H1 (cell line): ENCODE measurements at places on chromosomes 3 and 15.
A peak's percentile ranks its signal among the peaks of the same experiment; 100 is the strongest.

- no peaks in the 10 kb centered on the region for H3K27me3 ChIP-seq
- DNase-seq = no peak
- H3K27ac ChIP-seq = no peak overlapping the region
- H3K4me3 ChIP-seq = no peak overlapping the region
- no peaks in the 10 kb centered on the region for H3K4me1 ChIP-seq
Observed at GRCh38 chr15:35167675-35168074, 82.6 kb upstream of the NANOGP8 start.

DNA sequence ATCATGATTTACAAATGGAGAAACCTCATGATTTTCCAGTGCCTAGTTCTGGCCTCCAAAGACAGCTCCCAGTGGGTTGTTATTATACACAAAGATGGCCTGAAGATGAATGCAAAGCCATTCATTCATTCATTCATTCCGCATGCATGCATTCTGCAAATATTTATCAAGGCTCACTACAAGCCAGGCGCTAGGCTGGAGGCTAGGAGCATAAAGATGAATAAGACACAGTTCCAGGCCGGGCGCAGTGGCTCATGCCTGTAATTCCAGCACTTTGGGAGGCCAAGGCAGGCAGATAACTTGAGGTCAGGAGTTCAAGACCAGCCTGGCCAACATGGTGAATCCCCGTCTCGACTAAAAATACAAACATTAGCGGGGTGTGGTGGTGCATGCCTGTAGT is 2.4 kb upstream of the PSMD2 start:
- H3K27ac ChIP-seq = no peak overlapping the region
- no peaks in the 10 kb centered on the region for H3K27me3 ChIP-seq
- no peaks in the 10 kb centered on the region; the same call in 1 of the 2 replicates for H3K4me1 ChIP-seq
- H3K4me3 ChIP-seq = no peak overlapping the region
- DNase-seq = no peak
- peaks cover 13% of the 10 kb centered on the region for H3K36me3 ChIP-seq

DNA sequence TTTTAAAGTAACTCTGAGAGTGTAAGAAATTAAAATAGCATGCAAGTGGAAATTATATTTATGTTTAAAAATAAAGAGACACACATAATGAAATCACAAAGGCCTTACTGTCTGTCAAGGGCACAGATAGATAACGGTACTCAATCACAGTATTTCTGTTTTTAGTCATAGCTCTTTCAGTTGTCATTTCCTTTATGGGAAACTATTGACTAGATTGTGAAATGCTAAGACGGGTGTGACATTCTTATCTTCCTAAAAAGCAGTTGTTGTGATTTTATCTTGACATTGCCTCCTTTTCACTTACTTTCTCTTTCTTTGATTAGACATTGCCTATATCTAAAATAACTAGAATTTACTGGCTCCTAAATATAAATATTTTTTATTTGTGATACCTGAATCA is 100.1 kb upstream of the PLSCR5 start:
- no peak for DNase-seq
- no peak overlapping the region for H3K4me3 ChIP-seq
- H3K36me3 ChIP-seq = no peaks in the 10 kb centered on the region
- no peaks in the 10 kb centered on the region for H3K27me3 ChIP-seq
- H3K4me1 ChIP-seq = no peaks in the 10 kb centered on the region
- no peak overlapping the region for H3K27ac ChIP-seq

DNA sequence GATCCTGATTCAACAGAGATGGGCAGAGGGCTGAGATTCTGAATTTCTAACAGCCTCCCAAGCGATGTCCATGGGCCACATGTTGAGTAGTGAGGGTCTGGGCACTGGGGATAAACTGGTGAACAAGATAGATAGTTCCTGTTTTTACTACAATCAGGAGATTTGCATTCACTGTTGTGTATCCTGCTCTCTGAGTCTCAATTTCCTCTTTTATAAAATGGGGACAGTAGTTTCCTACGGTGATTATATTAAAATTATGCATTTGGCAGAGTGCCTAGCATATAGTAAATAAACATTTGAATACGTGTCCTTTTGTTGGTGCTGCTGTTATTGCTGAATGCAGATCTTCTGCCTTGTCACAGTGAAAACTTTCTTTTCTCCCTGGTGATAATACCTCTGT is 102.5 kb downstream of the MYH15 start:
- H3K36me3 ChIP-seq = no peaks in the 10 kb centered on the region
- no peak for DNase-seq
- H3K4me3 ChIP-seq = no peak overlapping the region
- H3K27me3 ChIP-seq = no peaks in the 10 kb centered on the region
- H3K27ac ChIP-seq = no peak overlapping the region
- H3K4me1 ChIP-seq = no peaks in the 10 kb centered on the region

DNA sequence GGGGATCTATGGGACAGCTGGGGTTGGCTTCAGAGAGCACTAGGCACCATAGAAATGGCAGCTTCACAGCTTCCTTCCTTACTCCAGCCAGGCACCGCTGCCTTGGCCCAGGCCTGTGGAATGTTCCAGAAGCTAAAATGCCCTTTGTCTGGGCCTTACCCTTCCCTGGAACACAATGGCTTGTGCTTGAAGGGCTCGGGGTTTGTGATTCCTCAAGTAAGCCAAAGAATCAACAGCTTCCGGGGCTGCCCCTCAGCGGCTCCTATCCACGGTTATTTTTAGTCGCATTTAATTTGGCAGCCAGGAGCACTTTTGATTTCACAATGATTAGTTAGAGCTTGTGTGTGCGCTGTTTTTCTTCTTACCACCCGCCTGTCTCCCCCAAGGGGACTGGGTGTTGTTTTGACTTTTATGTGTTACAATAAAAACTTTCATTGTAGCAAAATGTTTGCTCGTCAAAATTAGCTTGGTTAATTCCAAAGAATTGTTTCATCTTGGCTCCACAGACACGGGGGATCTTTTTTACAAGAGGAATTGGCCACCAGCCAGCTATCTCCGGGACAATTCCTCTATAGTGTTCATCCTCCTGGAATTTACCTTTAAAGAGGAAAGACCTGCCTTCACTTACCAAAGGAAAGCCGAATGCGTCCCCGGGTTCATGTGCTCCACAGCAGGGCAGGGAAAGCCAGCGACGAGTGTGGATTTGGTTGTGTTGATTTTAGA is 73.8 kb downstream of the TLE3 start:
- no peaks in the 10 kb centered on the region for H3K27me3 ChIP-seq
- no peak for DNase-seq
- H3K27ac ChIP-seq = no peak overlapping the region

- H3K4me1 ChIP-seq = no peaks in the 10 kb centered on the region
- no peak overlapping the region for H3K4me3 ChIP-seq
- no peaks in the 10 kb centered on the region for H3K36me3 ChIP-seq
Observed at GRCh38 chr15:53549697-53550305, 209.7 kb downstream of the WDR72 start.

DNA sequence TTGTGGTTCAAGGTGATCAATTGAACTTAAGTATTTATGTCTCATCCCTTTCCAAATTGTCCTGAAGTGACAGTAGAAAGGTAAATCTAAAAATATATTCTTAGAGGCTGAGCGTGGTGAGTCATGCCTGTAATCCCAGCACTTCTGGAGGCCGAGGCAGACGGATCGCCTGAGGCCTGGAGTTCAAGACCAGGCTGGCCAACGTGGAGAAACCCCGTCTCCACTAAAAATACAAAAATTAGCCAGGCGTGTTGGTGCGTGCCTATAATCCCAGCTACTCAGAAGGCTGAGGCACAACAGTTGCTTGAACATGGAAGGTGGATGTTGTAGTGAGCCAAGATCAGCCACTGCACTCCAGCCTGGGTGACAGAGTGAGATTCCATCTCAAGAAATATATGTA is 226.6 kb downstream of the DPH6 start:
- H3K4me1 ChIP-seq = no peaks in the 10 kb centered on the region
- no peaks in the 10 kb centered on the region for H3K27me3 ChIP-seq
- DNase-seq = no peak
- H3K36me3 ChIP-seq = no peaks in the 10 kb centered on the region
- H3K27ac ChIP-seq = no peak overlapping the region

DNA sequence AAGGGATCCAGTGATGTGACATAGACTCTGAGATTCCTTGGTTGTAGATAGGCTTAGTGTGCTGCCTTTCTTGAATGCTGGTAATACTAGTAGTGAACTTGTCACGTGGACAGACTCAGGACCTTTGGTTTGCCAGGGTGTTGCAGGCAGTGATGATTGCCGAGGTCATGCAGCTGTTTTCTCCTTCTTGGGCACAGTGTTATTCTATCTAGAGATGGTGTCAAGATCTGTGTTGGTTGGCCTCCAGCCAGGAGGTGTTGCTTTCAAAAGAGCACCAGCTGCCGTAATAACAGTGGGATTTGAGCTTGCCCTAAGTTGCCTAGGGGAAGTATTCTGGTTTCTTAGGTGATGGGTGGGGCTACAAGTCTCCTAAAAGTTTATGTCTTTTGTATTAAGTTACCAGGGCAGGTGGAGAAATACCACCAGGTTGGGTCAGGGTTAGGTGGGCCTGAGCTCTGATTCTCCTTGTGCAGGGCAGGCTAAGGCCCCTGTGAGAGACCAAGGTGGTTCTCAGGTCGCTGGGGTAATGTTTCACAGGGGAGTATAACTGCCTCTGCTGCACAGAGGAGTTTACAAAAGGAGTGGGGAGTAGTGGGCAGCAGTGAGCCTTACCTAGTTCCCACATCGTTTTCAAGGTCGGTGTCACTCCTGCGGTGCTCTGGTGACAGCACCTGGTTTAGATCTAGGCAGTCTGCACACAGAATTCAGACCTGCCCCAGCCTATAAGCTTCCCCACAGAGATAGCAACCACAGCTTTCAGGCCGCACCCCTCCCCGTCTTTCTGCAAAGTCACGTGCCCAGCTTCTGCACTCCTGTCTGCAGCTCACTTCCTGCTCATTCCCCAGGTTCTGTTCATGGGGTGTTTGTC is 350.3 kb downstream of the DOCK3 start:
- no peaks in the 10 kb centered on the region for H3K27me3 ChIP-seq
- peaks cover 3% of the 10 kb centered on the region; the same call in 1 of the 2 replicates for H3K4me1 ChIP-seq
- H3K4me3 ChIP-seq = no peak overlapping the region
- no peaks in the 10 kb centered on the region for H3K36me3 ChIP-seq
- no peak overlapping the region for H3K27ac ChIP-seq
- no peak for DNase-seq

GRCh38 chr3:129117134-129117533 is 4.5 kb downstream of the RAB43 start:
- no peak overlapping the region for H3K4me3 ChIP-seq
- DNase-seq = no peak
- no peak overlapping the region for H3K27ac ChIP-seq
- H3K27me3 ChIP-seq = no peaks in the 10 kb centered on the region
- peaks cover 25% of the 10 kb centered on the region for H3K4me1 ChIP-seq

DNA sequence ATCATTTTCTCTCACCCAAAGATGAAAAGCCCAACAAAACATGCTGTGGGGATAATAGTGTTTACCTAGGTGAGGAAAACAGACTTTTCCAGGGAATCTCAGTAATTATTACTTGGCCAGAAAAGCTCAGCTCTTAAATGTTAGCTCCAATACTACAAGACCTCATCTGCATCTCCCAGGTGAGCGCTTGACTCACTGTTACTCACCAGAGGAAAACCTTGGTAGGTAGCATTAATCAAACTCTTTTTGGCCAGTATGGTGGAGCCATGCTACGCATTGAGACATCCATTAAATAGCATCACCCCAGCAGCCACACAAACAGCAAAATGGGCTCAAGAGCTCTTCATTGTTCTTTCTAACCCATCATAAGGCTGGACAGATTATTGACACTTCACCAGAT is 99.0 kb downstream of the TIGIT start:
- H3K4me3 ChIP-seq = no peak overlapping the region
- H3K36me3 ChIP-seq = no peaks in the 10 kb centered on the region
- H3K4me1 ChIP-seq = no peaks in the 10 kb centered on the region
- DNase-seq = no peak
- H3K27ac ChIP-seq = no peak overlapping the region
- no peaks in the 10 kb centered on the region for H3K27me3 ChIP-seq

GRCh38 chr15:29711531-29711930 is 110.7 kb downstream of the TJP1 start:
- H3K4me3 ChIP-seq = no peak overlapping the region
- no peak overlapping the region for H3K27ac ChIP-seq
- H3K27me3 ChIP-seq = no peaks in the 10 kb centered on the region
- DNase-seq = no peak

DNA sequence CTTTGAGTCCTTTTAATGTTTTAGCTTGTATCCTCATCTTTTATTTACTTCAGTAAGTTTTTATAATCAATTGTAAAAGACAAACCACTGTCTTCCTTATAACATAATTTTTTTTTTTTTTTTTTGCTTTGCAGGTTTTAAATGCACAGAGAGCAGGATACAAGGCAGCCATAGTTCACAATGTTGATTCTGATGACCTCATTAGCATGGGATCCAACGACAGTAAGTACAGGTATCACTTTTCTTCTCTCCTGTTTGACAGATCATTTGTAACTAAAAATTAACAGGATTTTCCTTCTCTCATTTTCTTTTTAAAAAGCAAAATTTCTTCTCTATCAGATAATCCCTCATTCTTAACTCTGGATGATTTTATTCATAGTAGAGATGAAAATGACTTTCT is 75.4 kb downstream of the PFN2 start:
- H3K27ac ChIP-seq = no peak overlapping the region
- H3K4me3 ChIP-seq = no peak overlapping the region
- DNase-seq = no peak
- H3K27me3 ChIP-seq = no peaks in the 10 kb centered on the region

GRCh38 chr3:85652360-85652759 is 693.6 kb downstream of the CADM2 start:
- DNase-seq = no peak
- H3K4me3 ChIP-seq = no peak overlapping the region
- H3K27me3 ChIP-seq = no peaks in the 10 kb centered on the region
- H3K27ac ChIP-seq = no peak overlapping the region

DNA sequence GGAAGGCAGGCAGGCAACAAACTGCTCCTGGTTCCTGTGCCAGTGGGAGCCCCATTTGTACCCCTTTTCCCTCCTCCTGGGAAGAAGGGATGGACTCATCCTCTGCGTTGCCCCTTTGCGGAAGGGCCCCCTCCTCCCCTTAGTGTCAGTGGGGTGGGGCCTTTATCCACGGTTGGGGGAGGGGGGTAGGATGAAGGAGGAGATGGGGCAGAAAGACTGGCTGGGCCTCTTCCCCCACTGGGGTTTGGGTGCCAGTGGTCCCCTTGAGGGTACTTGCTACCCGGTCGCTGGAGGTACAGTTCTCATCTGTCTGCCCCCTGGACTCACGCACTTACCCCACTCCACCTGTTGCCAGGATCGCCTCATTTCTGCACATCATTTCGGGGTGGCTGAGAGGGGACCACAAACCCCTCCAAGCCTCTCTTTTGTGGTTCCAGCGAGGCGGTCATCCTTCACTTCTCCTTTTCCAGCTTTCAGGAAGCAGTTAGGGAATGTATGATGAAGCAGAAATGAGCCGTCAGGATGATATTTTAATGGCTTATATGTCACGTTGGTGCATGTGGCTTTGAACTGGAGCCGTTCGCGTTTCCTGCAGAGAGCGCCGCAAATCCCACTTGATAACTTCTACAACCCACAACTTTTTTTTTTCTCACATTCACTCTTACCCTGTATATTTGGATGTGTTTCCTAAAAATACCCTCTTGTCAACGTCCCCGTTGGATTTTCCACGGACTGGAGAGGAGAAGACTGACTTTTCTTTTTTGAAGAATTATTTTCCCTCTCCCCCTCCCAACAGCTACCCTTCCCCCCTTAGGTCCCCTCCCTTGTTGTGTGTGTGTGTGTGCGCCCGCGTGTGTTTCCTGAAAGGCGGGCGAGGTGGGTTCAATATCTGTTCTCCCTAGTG is at the start of gene ZIC4:
TSS of gene ZIC4 (minus strand) at position 516 of the 904 bp plus-strand sequence. CDS start 3,746 bp downstream, outside the sequence.
- H3K4me3 ChIP-seq = peak within 1 kb of the TSS; percentile 16; the same call in 1 of the 2 replicates
- peaks cover 48% of the 10 kb centered on the region for H3K4me1 ChIP-seq

GRCh38 chr3:16841904-16842271 is 42.9 kb upstream of the PLCL2 start:
- peaks cover 2% of the 10 kb centered on the region; the same call in 1 of the 2 replicates for H3K4me1 ChIP-seq
- no peaks in the 10 kb centered on the region for H3K36me3 ChIP-seq
- H3K27me3 ChIP-seq = no peaks in the 10 kb centered on the region
